ENCODE measurements at places on chromosomes 13 and 19. TPM values are rescaled to one million over a fixed set of nuclear protein-coding genes. Genes with fewer than 3 reads are reported as not detected.

Gene POU4F1
- not detected for total RNA-seq

DNA sequence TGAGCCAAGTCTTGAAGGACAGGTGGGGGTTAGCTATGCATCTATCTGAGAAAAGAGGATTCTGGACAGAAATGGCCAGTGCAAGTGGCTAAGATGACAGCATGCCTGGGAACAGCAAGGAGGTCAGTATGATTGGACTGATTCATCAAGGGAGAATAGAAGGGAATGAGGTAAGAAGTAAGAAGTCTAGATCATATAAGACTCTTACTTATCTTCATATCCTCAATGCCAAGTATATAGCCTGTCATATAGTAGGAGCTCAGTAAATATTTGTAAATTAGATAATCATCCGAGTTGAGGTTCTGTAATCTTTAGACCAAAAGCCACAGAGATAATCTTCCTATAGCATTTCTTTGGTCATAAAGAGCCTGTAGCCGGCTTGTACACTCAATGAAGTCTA is 103.3 kb upstream of the MLNR start:
- DNase-seq: no peak

DNA sequence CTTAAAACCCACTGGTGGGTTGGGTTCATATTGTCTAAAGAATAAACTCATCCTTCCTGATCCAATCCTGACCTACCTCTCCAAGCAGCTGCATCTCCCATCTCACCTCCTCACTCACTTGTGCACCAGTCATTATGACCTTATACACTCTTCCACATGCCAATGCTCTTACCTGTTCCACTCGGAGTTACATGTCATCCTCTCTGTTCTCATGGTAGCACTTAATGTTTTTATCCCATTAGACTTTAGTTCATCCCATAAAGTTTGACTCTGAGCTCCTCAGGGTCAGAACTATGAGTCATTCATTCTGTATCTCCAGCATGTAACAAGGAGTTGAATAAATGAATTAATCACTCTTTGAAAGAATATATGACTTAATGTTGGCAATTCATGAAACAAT is 330.2 kb downstream of the KLF12 start:
- DNase-seq: no peak

DNA sequence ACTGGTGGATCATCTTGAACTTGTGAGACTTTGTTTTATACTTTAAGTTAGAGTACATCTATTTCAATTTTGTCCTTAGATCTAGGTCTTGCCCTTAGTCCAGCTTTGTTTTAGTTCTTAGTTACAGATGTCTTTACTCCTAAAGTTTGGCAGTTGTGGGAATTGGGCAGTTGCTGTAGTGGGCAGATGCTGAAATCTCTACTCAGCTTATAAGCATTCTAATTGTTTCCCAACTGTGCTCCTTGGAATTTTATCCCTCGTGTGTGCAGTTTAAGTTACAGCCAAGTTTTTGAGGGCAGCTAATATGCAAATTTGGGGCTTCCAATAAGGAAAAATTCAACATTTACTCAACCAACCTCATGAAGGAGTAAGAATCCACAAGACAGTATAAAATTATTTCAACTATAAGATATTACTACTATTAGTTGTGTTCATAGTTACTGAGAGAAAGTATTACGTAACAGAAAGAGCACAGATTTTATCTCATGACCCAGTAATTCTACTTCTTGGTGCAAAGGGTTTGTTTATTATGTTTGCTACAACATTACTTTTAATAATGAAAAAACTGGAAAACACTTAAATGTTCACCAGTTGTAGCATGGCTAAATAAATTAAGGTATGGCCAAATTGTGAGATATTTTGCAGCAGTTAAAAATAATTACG is 32.9 kb downstream of the CCDC122 start:
- no peak for DNase-seq
